Stimulated activated naive CD8-positive, alpha-beta T cell treated with anti-CD3 and anti-CD28 coated beads, Interleukin-15, amount 100 ng/mL, for 72 hours (primary cell): ENCODE measurements at places on chromosomes 5 and 9.

DNA sequence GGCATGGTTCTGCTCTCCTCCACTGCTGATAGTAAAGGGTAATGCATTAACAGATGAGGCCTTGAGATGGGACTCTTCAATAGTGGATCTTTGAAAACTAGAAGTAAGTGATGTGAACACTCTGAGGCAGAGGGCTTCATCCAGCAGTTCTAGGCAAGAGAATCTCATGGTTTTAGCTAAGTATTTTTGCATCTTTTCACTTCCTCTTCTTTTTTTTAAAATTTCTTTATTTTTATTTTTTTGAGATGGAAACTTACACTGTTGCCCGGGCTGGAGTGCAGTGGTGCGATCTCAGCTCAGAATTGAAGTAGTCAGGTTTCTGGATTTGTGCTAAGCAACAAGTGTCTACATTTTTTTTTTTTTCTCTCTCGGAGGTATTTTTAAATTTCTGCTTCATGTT lies 101.9 kb downstream of the MTRR start:
- DNase-seq: no peak

GRCh38 chr9:126705767-126706697 lies 92.3 kb downstream of the LMX1B start:
- peak; percentile 66 for DNase-seq

- DNase-seq: peak; percentile 60
These were observed 44.4 kb upstream of the ANKDD1B start for GRCh38 chr5:75566710-75567309.

DNA sequence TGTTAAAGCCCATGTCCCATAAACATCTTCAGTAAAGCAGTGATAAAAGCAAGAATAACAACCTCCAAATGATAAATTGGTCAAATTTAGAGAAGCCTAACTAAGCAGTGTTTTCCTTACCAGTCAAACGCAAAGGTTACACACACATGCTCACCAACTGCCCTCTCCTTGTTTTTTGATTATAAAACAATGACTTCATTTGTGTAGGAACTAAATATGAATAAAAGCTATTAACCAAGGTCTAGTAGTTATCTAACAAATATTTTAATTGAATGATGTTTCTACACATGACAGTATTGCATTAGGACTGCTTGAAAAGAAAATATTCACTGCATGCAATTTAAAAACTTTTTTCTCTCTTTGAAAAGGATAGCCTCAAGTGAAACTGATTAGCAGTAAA lies 36.7 kb downstream of the PCA3 start:
- no peak for DNase-seq

DNA sequence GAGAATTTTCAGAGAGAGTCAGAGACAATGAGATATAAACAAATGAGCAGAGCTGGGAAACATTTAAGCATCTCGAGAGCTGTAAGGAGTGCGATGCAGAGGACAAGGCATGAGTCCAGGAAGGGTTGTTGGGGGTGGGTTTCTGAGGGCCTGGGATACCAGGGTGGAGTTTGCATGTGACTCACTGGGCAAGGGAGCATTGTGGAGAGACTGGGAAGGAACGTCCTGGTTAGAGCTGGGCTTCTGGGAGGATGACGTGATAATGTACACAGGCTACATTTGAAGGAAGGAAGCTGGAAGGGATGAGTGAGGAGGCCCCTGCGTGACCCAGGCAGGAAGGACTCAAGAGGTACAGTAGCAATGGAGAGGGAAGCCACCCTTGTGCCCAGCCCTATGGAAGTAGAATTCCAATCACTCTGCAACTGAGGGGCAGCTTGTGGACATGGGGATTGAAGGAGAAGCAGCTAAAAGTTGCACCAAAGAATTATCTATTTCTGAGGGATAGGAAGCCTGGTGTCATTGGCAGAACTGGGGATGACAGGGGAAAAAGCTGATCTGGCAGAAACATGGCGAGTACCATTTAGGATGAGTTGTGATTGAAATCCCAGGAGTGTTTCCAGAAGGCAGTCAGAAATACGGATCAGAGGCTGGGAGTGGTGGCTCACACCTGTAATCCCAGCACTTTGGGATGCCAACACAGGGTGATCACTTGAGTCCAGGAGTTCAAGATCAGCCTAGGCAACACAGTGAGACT lies 59.3 kb upstream of the AFAP1L1 start:
- DNase-seq: no peak

GRCh38 chr5:132102101-132102701 lies 28.6 kb downstream of the CSF2 start:
- no peak for DNase-seq

DNA sequence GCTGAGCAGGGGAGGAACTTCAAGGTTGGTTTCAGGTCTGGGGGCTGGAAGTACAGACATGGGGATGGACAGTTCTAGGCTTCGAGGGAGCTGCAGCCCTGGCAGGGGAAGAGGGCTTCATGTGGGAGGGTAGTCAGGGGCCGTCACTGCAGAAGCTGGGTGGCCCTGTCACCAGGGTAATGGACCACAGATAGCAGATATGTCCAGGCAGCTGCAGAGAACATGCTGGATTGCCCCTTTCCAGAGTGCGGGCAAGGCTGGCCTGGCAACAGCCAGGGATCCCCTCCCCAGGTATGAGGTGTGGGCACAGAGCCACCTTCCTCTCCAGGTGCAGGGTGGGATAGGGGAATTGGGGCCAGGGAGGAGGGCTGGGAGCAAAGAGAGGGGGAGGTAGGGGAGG lies 206.5 kb downstream of the GADD45G start:
- DNase-seq: no peak

GRCh38 chr5:67246108-67246507 lies 49.5 kb upstream of the CD180 start:
- DNase-seq: peak; percentile 11

- no peak for DNase-seq
These were observed 6.8 kb upstream of the CEL start for GRCh38 chr9:133054966-133055365.

GRCh38 chr9:81234924-81235610 lies 454.3 kb downstream of the TLE1 start:
- DNase-seq: no peak

DNA sequence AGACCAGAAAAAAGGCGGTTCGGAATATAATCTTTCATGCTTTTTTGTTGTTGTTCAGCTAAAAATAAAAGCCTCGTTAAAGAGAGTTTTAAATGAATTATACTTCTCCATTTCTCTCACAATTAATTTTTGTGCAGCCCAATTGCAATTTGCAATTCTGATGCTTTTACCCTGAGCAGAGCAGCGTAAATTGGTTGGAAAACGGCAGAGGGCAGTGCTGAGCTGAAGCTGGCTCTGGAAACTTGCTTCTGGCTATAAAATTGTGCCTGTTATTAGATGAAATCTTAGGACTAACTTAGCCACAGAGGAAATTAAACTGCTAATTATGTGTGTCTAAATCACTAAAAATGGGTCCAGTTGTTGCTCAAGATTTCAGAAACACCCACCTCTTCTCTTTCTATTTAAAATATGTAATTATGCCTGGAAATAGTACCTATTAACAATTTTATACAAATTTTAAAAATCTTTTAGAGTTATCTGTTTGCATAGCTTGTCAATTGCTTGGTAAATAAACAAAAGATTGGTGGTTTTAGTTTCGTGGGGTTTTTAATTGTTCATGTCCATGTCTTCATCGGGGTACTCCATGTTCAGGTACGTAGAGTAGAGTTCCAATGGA lies 441.8 kb upstream of the TLE4 start:
- peak; percentile 18 for DNase-seq

DNA sequence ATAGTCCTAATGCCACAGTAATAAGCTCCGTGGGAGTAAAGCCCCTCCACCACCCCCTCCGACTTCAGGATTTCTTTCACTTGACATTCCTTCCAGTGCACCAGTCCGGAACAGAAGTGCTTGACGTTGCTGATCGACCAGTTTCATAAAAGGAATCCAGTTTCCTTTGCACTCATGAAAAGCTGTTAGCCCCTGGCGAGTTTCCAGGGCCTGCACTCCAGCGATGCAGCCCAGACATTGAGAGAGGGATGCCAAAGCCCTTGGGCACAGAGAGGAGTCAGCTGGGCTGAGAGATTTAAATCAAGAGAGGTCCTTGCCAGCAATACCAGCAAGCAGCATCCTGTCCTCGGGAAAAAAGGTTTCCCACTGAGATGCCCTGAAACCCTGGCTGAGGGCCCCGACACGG lies 170.1 kb downstream of the GABBR2 start:
- no peak for DNase-seq

GRCh38 chr5:164748861-164749260 lies 1243.4 kb downstream of the MAT2B start:
- DNase-seq: no peak

DNA sequence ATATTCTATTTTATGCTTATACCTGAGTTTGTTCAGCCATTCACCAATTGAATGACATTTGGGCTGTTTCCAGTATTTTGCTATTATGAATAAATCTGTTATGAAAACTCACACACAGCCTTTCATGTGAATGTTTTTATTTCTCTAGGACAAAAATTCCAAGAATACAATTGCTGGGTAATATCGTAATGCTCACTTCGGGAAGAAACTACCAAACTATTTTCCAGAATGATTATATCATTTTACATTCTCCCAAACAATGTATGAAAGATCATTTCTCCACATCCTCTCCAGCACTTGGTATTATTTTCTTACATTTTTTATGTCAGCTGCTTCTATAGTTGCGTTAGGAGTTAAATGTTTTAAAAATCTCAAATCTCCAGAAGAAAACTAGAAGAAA lies 58.3 kb upstream of the LHFPL2 start:
- DNase-seq: no peak

DNA sequence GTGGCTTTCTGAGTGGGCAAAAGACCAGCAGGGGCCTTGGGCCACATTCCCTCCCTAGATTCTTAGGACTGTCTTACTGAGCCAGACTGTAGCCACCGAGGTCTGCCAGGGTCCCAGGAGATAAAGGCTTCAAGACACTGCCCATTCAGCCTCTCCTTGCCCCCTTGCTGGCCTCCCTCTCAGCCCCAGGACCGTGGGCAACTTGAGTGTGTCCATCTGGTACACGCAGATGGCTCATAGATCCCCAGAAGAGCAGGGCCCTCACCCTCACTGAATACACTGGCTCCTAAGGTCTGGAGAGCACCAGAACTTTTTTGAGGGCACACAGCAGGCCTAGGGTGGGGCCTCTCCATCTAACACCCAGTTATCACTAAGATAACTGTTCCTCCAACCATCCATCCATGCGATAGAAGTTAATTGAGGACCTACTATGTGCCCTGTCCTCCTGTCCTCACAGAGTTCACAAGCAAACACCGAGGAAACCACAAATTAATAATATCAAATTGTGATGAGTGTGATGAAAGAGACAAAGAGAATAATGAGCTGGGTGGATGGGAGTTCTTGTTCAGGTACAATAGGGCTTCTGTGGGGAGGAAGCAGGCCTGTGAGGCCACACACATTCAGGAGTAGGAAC lies 4.9 kb upstream of the PDGFRB start:
- DNase-seq: no peak

DNA sequence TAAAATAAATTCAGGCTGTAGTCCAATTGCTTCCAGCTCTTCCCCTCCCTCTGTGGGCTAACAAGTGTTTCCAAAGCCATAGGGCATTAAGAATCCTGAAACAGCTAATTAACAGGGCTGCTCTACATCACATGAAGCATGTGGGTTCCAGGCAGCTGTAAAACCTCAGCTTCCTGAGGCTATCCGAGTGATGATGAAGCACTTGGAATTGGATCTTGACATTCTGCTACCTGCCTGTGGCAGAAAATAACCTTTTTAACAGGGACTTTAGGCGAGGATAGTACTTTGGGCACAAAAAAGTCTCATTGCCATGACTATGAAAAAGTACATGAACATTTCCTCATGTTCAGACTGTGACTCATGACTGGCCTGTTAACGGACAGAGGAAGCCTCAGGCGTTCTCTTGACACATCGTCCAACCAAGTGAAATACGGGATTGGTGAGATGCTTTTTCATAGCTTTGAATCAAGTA lies 107.2 kb downstream of the PDE4D start:
- no peak for DNase-seq

- no peak for DNase-seq
These were observed 43.7 kb downstream of the RASEF start for GRCh38 chr9:83019246-83019645.

DNA sequence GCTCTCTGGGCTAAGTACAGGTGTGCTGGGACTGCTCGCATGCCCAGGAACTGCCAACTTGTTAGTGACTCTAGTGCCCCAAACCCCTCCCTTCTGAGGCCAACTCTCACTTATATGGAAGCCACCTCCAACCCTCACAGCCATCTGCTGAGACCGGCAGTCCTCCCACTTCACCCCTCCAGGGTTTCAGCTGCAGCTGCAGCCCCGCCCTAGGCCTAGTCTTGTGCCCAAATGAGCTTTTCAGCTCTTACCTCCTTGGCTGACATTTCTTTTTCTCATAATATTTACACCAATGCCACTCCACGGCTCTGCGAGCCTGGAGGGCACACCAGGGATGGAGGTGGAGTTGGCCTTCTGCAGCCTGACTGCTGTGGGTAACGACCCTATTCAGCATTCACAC lies 166.6 kb downstream of the ROR2 start:
- no peak for DNase-seq

- DNase-seq: no peak
These were observed at the start of gene OGN for GRCh38 chr9:92404042-92404836. Gene OGN, minus strand, starts transcription at chr9:92404578. Its CDS starts 1,171 bp downstream, at chr9:92403407.

- DNase-seq: no peak
These were observed 36.4 kb upstream of the DAB2 start for GRCh38 chr5:39461007-39461682.

- no peak for DNase-seq
These were observed 61.4 kb downstream of the KIF24 start for GRCh38 chr9:34267660-34268059.

- DNase-seq: peak; percentile 53
These were observed 92.7 kb downstream of the DAB2IP start for GRCh38 chr9:121744002-121744686.

DNA sequence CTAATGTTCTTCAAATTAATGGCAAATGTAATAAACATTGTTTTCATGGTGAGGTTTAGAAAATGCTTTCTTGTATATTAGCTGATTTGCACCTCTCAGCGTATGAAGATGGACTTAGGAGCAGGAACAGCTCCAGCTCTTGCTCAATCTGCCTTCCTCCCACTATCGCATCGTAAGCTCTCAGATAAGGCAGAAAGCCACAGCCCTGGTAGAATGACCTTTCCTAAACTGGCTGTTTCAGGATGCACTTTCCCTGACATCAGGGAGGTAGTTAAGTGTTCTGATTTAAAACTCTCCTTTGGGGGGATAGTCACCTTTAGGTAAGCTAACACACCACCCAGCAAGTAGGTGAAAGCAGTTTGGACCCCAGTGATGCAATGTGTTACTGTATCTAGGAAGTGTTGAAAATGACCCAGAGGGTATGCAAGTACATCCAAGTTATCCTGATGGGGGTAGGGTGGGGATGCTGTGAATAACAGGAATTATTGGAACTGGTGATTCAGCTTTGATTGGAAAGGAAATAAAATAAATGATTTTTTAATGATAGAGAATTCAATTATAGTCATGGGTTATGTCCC lies 72.3 kb downstream of the LMNB1 start:
- no peak for DNase-seq

GRCh38 chr5:9497347-9497746 lies 48.5 kb downstream of the SEMA5A start:
- DNase-seq: no peak

GRCh38 chr9:132136151-132136780 lies 25.6 kb upstream of the NTNG2 start:
- DNase-seq: no peak
